CD8-positive, alpha-beta memory T cell (primary cell): ENCODE measurements at places on chromosomes 7 and 10.
A peak's percentile ranks its signal among the peaks of the same experiment; 100 is the strongest.

- no peak for DNase-seq
These were observed 108.7 kb downstream of the ZNF467 start for GRCh38 chr7:149664666-149665065.

GRCh38 chr10:6187278-6187677, 15.5 kb upstream of the PFKFB3 start:
- DNase-seq = no peak

- no peak for DNase-seq
These were observed 215.2 kb downstream of the RPS24 start for GRCh38 chr10:78248651-78249464.

GRCh38 chr10:22662733-22663330, 51.5 kb downstream of the PIP4K2A start:
- DNase-seq = no peak

DNA sequence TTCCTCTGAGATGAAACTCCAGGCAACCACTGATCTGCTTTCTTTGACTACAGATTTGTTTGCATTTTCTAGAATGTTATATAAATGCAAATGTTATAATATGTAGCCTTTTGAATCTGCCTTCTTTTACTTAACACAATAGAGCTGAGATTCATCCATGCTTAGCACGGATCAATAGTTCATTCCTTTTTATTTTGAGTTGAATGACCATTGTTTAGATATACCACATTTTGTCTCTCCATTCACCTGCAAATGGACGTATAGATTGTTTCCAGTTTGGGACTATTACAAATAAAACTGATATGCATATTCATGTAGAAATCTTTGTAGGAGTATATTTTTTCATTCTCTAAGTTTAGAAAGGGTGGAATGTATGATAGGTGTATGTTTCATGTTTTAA, 57.7 kb downstream of the VPS41 start:
- no peak for DNase-seq

- no peak for DNase-seq
These were observed 35.4 kb downstream of the AKR1B15 start for GRCh38 chr7:134584290-134584689.

DNA sequence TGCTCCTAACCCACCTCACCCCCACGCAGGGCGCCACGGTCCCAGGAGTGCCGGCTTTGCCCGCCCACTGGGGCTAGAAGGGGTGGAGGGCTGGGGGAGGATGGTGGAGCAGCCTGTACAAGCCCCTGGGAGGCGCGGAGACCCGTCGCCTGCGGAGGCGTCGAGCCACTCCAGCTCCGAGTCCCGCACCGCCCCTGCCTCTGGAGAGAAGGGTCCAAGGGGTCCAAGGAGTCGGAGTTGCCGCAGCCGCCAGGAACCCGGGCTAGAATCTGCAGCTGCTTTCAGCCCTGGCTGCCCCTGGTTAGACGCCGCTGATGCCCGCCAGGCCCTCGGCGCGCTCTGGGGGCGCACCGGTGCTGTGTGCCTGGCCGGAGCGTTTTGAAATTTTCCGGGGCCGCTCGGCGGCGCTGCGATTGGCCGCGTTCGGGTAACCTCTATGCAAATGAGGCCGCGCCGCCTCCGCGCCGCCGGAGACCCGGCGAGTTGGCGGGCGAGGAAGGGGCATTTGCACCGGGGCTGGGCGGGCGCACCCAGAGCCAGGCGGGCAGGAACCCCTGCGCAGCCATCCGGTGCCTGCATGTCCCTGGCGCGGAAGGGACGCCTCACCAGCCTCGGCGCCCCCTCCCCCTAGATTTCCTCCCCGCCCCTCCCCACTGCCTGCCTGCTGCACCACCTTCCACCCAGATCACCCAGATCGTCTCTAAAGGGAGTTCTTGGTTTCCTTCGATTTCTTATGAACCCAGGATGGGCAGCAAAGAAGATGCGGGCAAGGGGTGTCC, at the start of gene HMX2:
Gene HMX2 (plus strand): TSS at position 502 of the 779 bp plus-strand sequence. CDS start 243 bp downstream, at position 745.
- DNase-seq = no peak

- peak; percentile 90 for DNase-seq
These were observed at the start of gene MYO1G for GRCh38 chr7:44978511-44979366. MYO1G (minus strand) TSS chr7:44979015; CDS start chr7:44978961, 54 bp downstream.

GRCh38 chr10:127354255-127354654, 157.9 kb upstream of the INSYN2A start:
- DNase-seq = no peak

DNA sequence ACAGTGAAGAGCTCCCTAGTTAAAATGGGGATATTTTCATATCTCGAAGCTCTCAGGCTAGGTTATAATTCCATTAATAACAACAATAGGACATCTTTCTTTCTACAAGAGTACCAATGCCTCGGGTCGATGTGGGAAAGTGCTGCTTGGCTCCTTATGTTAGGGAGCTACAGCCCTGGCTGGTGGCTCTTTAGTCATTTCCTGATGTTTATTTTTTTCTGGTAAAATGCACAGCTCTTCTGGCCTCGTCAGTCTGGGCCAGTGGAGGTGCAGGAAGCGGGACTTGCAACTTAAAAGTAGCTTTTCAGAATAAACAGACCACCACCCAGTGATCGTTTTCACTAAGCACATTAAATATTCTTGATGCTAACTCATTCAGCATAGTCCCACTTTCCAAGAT, 58.3 kb downstream of the MKX start:
- DNase-seq = no peak

- no peak for DNase-seq
These were observed 34.8 kb downstream of the LRRC18 start for GRCh38 chr10:48904861-48905260.

DNA sequence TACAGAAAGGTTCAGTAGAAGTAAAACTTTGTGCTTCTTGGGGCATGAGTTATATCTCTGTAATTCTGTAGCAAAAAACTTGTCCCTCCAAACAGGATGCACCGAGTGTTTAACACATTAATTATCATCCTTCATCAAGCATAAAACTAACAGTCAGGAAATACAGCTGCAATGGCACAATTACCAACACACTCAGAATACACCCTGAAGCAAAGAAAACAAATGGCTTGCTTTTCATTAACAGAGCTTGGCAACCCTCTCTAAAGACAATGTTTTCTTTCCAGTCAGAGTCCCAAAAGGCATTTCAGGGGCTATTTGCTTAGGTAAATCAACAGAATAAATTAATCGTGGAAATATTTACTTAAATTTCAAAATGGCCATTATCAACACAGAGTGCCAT, 107.7 kb downstream of the ICA1 start:
- DNase-seq = no peak
